ENCODE measurements at places on chromosomes 6 and 20.

GRCh38 chr6:135572051-135572450, 74.5 kb upstream of the AHI1 start:
- DNase-seq = no peak

DNA sequence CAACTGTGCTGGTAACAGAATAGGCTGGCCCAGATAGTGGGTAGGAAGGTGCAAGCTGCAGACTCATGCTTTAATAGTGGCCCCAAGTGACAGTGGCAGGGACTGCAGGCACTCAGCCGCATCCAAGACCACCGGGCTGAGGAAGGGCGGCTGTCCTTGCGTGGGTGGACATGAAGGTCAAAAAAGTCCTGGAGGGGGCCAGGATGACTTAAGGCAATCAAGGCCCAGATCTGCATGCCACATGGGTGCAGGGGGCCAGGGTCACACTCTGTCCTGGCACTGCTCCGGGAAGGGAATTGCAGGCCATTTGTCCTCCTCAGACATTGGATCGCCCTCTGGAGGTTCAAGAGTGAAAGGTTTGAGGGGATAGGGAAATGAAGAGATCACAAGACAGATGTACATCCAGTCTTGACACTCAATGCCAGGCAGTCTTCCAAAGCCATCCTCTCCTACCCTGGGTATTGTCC, 10.4 kb upstream of the VNN2 start:
- no peak for DNase-seq

DNA sequence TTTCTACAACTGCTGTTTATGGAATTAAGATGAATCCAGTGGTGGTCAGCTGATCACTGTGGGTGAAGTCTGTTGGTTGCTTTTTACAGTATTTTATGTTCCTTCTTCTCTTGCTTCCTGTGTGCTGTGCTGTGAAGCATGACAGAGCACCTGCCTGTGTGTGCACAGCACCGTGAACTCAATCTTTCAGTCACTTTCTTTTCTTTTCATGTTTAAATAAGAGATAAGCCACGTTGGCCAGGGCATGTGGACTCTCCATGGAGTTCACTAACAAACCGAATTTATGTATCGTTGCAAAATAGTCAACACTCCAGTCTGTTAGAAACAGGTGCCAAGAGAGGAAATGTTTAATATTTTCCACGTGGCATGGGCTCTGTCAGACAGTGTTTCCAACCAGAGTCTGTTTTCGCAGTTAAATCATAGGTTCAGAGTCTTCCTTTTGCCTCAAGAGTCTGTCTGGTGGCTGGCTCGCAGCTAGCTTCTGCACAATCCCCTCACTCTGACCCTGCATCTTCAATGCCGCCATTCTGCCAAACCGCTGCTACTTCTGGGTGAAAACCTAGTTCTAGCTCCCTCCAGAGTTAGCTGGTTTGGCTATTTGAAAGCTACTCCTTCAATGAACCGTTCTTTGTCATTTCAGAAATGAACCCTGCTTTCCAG, 73.2 kb downstream of the QRSL1 start:
- no peak for DNase-seq

GRCh38 chr6:108798670-108799353, 49.4 kb upstream of the ARMC2 start:
- DNase-seq = no peak

GRCh38 chr20:40663991-40664880, 24.8 kb downstream of the MAFB start:
- no peak for DNase-seq

Measured in stimulated activated CD4-positive, alpha-beta T cell treated with anti-CD3 and anti-CD28 coated beads, Interleukin-1b, Interleukin-23, amount 100 ng/mL, for 24 hours (primary cell).